ENCODE measurements at places on chromosomes 3 and 15.

GRCh38 chr15:61130950-61131942 is 97.9 kb downstream of the RORA start:
- DNase-seq, result no peak

- DNase-seq, result no peak
Measured at GRCh38 chr15:34470091-34470490, 32.5 kb upstream of the GOLGA8A start.

- DNase-seq, result no peak
Measured at GRCh38 chr15:41231422-41232226, 556 bp downstream of the CHP1 start.

GRCh38 chr3:53134631-53135232 is 4.5 kb upstream of the RFT1 start:
- peak; percentile 51 for DNase-seq

- DNase-seq, result no peak
Measured at GRCh38 chr3:16768956-16769355, 115.8 kb upstream of the PLCL2 start.

- no peak for DNase-seq
Measured at GRCh38 chr3:193078996-193079753, 161.5 kb upstream of the MB21D2 start.

DNA sequence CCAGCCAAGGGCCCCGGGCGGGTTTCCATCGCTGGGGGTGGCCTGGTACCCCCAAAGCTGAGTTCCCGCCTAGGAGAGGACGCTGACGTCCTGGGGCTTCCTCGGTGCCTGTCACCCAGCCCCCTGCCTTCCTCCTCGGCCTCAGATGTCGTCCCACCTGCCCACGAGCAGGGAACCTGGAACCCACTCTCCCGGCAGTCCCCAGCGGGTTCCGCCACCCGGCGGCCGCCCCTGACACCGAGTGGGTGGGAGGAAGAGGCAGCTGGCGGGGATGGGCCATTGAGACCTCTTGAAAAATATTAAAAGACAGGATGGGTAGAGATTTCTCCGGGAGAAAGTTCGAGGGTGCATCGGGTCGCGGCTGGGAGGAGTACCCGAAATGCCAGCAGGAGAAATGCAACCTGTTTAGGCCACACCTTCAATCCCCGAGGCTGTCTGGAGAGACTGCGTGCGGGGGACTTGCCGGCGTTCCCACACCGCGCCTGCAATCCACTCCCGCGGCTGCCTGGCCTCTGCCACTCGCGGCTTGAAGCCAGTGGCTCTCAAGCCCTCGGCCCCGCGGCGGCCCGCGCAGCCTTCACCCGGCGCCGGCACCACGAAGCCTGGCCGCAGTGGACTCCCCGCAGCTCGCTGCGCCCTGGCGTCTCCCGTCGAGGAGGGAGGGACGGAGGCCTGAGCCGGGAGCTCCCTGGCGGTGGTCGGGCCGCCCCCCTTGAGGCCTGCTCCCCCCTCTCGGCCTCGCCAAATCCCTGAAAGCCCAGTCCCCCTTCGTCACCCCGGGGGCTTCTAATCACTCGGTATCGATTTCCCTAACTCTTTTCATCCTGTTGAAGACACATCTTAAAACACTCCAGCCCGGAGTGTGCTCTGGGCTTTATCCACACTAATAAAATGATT is 8.6 kb upstream of the NR2F2 start:
- DNase-seq, result no peak

GRCh38 chr3:76096036-76096435 is 310.7 kb upstream of the ZNF717 start:
- DNase-seq, result no peak

All from CD4-positive, alpha-beta memory T cell (primary cell).